Stimulated activated CD4-positive, alpha-beta T cell treated with anti-CD3 and anti-CD28 coated beads, Interleukin-1b, Interleukin-23, amount 100 ng/mL, for 1 hour (primary cell): ENCODE measurements at places on chromosomes 7 and 10.

DNA sequence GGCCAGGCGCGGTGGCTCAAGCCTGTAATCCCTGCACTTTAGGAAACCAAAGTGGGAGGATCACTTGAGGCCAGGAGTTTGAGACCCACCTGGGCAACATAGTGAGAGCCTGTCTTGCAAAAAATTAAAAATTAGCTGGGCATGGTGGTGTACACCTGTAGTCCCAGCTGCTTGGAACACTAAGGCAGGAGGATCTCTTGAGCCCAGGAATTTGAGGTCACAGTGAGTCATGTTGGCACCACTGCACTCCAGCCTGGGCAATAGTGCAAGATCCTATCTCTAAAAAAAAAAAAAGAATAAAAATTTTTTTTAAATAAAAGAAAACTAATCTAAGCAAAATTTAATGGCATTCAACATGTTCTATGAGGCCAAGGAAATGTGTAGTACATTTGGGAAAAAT lies 44.9 kb upstream of the UBN2 start:
- no peak for DNase-seq

DNA sequence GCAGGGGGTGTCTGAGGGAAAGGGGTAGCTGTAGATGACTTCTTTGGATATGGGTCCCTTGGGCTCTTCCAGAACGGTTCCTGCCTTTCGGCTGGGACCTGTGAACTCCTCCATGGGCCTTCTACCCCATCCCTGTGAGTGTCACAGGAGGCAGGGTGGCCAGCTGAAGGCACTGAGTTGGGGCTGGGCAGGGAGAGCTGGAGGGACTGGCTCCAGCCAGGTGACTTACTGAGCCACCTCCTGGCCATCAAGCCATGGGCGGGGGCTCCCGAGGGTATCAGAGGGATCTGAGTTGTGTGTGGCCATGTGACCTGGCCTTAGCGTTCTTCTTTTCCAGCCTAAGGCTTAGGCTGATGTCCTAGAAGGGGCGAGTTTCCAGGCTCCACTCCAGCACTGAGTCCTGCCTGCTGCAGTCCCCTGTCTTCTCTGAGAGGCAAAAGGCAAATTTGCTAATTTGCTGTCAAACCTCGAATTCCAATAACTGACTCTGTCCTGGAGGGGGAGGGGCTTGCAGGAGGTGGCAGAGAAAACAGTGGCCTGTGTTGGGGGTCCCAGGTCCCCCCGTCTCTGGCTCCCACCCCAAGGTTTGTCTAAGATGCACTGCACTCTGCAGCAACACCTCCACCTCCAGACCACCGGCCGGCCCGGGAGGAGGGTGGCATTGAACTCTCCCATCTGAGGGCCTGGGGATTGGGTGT lies 27.2 kb downstream of the ADCYAP1R1 start:
- DNase-seq, result no peak

DNA sequence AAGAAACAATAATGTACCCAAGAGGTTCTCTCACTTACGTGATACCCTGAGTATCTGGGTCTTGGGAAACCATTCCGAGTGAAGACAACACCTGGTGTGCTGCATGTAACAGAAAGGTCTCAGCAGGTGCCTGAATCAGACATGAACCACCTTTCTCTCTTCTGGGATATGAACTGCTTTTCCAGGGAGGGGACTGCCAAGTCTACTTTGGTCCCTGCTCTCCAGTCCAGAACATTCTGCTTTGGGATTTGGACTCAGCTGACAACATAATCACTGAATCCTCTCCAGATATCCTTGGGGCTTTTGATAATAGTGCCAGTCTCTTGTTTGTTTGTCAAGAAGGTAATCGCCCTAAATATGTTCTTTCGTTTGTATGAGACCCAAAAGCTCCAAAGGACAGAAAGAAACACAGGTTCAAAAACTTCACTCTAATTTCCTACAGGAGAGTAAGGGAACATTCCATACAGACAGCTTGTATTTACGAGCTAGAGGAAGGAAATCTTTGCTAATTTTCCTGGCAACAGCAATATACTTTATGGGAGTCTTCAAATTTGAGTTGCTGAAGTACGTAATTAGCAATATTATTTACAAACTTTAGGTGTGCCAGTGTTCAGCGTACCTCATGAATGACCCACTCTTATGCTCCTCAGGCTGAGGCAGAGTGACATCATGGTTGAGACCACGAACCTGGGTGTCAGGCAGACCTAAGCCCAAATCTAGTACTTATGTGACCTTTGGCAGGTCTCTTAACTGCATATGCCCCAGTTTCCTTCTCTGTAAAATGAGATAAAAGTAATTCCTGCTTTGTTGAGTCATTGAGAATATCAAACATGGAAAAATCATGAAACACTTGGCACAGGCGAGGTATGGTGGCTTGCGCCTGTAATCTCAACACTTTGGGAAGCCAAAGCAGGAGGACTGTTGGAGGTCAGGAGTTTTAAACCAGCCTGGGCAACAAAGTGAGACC lies 5.4 kb downstream of the ABLIM1 start:
- no peak for DNase-seq

DNA sequence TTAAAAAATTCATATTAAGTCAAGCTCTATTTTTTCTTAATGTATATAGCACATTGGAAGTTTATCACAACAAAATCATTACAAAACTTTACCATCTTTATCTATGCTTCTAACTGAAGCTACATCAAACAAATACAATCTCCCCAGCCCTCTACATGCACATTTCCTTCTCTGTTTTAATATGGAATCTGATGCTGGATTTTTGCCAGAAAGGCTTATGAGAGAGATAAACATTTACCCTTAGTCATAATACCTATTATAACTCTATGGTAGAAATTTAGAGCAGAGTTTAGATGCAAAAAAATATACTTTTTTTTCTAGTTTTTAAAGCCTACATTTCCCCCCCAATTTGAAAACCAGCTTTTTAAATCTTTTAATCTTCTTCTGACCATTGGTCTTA lies 1198.6 kb downstream of the GATA3 start:
- no peak for DNase-seq

DNA sequence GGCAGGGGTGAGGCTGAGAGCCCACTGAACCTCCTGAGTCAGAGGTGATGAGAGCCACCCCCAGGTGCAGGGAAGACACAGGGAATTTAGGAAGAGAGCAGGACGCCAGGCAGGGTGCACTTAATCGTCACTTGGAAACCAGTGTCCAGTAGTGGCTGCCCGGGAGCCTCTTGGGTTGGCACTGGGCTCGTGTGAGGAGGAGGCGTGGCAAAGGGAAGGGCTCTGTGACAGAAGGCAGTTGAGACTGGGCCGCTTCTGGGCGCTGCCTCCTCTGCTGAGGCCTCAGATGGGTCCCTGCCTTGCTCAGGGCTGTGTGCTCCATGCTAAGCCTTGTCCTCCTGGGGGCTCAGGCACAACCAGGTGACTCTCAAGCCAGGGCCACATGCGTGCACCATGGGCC lies 13.3 kb downstream of the RET start:
- DNase-seq, result no peak

- no peak for DNase-seq
Observed at GRCh38 chr7:112252141-112252540, 45.6 kb downstream of the ZNF277 start.

DNA sequence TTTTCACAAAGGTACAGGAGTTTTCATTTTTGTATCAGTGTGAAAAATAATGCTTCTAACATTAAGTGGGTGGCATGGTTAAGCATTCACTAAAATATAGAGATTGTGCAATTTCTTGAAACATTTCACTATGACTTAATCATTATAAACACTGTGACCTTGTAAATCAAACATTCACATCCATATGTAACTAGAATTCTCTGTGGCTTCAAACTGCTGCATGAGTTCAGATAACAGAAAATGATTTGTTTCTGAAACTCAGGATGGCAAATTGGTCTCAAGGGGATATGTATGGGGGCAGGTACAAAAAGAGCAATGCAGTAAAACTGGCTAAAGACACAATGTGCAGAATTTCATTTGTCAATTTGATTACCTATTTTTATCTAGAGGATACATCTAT lies 3.8 kb downstream of the FAM133B start:
- DNase-seq, result no peak

DNA sequence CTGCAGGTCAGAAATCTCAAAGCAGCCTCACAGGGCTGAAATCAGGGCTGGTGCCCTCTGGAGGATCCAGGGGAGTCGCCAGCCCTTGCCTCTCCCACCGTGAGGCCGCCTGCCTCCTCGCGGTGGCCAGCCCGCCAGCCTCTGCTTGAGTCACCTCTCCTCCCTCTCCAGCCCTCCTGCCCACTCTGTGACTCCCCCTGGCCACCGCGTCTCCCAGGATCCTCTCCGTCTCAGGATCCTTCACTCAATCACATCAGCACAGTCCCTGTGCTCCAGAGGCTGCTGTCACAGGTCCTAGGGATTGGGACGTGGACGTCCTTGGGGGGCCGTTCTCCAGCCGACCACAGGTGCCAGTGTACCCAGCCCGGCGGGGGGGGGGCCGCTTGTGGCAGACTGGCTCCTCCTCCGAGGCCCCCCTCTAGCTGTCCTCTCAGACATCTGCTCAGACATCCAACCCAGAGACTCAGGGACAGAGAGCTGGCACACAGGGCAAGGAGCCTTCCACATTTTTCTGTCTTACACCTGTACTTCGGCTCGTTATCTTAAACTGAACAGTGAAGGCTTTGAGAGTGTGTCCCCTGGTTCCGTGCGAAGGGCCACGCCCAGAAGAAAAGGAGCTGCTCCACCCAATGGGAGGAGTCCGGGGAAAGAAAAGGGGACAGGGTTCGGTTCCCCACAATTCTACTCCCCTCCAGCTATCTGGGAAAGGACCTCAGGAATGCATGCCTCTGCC lies 9.4 kb upstream of the PPP2R2D start:
- no peak for DNase-seq

- no peak for DNase-seq
Observed at GRCh38 chr7:46928719-46929118, 653.2 kb downstream of the TNS3 start.

GRCh38 chr10:59212301-59212798 lies 35.9 kb downstream of the PHYHIPL start:
- DNase-seq, result no peak

DNA sequence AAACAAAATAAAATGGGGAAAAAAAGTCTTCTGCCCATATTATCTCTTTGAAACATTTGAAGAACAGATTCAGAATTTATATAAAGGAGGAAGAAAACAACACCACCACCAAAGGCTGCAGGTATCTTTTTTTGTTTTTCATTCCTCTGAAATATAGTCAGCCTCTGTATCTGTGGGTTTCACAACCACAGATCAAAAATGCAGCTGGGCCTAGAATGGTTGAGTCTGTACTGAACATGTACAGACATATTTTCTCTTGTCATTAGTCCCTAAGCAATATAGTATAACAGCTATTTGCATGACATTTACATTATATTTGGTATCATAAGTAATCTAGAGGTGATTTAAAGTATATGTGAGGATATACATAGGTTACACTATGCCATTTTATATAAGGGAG lies 559.7 kb upstream of the LRRN3 start:
- DNase-seq, result no peak

- DNase-seq, result no peak
Observed at GRCh38 chr7:3029138-3029537, 14.5 kb downstream of the CARD11 start.

DNA sequence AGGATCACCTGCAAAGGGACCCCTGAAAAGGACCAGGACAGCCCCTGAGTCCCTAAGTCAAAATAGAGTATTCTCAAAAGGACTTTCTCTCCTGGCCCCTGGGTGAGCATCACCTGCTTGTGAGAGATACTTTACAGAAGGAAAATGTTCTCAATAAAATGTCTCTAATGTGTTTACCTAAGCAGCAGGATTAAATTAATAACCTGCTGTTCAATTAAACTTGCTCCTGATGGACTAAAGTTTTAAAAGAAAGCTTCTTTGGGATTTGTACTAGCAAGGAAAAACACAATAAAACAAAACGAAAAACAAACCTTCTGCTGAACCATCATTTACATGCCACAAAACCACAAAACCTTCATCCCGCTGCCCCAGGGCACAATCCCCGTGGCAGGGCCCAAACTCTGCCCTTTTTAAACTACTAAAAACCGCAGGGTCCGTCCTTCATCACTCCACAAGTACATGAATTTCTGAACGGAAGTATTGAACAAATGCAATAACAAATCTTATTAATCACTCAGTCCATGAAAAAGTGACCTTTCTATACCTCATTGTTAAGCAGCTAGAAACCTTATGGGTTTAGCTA lies 197.7 kb downstream of the TCERG1L start:
- DNase-seq, result no peak

DNA sequence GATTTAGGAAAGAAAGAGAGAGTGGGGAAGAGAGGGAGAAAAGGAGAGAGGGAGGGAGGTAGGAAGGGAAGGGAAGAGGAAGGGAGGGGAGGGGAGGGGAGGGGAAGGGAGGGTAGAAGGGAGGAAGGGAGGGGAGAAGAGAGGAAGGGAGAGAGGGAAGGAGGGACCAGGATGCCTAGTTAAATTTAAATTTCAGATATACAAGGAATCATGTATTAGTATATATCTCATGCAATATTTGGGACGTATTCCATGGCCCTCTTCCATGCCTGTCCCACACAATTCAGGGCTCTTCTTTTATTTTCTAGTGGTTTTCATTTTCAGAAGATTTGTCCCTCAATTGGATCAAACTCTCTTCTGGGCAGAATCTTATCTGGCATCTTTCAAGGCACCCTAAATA lies 172.4 kb upstream of the PRR15 start:
- no peak for DNase-seq

- no peak for DNase-seq
Observed at GRCh38 chr7:2638224-2638991, 6.6 kb downstream of the TTYH3 start.

- no peak for DNase-seq
Observed at GRCh38 chr10:65413001-65413400, 1512.8 kb upstream of the LRRTM3 start.

GRCh38 chr7:143289421-143289820 lies 1.3 kb downstream of the CASP2 start:
- DNase-seq, result no peak

- DNase-seq, result no peak
Observed at GRCh38 chr7:120799813-120800475, 58.0 kb downstream of the TSPAN12 start.

GRCh38 chr10:113603057-113603777 lies 50.4 kb downstream of the HABP2 start:
- DNase-seq, result no peak

DNA sequence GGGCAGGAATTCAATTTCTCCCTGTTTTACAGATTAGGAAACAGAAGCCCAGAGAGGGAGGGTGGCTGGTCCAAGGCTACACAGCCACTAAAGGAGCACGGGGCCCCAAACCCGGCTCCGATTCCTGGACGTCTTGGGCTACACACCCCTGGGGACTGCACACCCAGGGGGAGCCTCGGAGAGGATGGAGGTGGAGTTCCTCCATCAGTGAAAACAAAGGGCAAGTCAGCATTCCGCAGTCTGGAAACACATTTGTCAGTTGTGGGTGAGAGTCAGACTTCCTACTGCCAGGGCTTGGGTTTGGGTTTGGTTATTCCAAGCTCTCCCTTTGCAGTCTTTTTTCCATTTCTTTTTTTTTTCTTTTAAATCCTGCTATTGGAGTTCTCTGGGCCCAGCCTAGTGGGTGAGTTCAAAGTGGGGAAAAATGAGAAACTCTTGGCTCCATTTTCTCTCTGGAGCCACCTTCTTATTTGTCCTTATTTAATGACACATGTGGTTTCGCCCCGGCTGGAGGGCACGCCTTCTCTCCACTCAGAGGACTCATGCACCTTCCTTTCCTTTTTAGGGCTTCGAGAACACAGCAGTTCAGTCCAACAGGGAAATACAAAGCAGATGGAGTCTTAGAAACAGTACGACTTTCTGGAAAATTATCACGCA lies 59.9 kb upstream of the AQP1 start:
- no peak for DNase-seq
